ENCODE measurements at places on chromosomes 1 and 21.
A peak's percentile ranks its signal among the peaks of the same experiment; 100 is the strongest.

DNA sequence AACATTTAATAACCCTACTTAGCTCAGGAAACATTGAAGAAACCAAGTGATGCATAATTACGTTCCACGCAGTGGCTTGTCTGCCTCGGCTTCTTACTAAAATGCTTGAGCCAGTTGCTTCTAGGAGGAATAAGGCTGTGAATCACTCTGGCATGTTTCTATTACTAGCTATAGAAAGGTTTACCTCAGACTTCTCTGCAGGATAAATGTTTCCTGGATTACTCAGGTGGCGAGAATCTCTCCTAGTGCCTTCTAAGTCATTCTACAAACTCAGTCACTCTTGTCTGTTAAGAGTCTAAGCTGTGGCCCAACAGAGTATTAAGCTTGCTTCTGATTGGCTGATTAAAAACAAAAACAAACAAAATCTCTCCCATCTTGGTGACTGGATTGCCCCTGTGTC is 92.0 kb upstream of the RALGPS2 start:
- no peak for ATAC-seq

DNA sequence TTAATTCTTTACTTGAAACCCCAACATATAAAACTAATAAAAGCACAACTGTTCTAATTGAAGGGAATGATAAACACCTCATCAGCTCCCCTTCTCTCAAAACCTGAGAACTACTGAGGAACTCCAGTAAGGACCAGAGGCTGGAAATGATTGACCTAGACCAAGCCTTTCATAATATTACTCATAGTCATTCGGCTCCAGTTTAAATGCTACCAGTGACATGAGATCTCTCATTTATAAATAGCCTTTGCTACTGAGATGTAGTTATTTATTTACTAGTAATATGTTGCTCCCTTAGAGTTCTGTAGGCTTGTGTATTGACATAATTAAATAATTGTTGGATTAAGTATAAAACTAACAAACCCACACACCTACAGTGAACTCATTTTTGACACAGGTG is 209.8 kb upstream of the PRMT6 start:
- no peak for ATAC-seq

DNA sequence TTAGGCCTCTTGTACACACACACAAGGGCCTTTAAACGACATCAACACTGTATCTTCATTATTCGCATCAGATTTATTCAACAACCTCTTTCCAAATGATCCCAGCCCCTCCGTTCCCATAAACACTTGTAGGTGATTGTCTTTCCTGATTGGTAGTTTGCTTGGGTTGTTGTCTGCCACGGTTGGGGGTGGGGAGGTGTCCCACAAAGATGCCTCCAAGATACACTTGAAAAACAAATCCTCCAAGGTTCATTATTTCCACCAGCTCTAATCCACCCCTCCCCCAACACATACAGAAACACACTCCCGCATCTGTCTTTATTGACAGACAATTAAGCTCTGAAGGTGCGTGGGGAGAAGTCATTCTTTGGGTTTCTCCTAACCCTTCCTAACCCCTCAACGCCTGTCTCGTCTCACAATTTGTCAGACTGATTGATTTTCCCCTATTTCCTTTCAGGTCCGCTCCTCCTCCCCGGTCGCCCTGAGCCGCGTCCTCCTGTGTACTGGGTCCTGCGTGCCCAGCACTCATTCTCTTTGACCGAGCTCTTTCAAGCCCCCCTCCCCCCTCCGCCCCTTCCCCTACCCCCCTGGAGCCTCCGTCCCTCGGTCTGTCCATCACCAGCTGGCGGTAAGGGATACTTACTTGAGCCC is 1.4 kb downstream of the WDR26 start:
- ATAC-seq, result peak; percentile 15

DNA sequence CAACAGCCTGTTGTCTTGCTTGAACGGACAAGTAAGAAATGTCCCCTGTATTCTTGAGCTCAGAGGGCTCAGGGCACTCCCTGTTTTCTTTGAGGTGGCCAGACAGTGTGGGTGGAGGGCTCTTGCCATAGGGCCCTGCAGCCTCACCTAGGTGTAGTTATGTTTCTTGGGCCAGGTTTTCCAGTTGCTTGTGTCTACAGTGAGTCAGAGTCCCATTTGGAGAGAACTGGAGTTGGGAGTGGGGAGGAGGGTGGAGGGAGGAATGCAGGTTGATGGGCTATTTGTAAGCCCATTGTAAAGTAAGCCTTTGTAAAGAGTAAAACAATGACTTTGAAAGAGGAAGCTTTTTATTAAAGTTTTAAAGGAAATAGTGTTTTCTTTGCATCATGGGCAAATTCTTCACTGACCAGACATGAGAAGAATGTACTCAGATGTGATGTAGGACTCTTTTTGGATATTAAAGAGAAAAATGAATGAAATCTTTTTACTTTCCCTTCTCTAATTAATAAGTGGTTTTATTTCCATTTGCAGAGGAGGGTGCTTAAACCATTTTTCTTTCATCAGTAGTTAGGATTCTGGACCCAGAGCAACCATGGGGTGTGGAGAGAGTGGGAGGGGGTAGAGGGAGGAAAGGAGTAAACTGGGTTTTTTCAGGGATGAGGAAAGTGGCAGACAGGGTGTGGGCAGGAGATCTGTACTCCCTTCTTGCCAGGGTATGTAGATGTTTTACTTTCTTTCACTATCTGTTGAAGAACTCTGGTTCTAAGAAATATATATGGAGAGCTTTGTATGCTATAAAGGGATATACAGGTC is 45.1 kb upstream of the MACF1 start:
- no peak for ATAC-seq

DNA sequence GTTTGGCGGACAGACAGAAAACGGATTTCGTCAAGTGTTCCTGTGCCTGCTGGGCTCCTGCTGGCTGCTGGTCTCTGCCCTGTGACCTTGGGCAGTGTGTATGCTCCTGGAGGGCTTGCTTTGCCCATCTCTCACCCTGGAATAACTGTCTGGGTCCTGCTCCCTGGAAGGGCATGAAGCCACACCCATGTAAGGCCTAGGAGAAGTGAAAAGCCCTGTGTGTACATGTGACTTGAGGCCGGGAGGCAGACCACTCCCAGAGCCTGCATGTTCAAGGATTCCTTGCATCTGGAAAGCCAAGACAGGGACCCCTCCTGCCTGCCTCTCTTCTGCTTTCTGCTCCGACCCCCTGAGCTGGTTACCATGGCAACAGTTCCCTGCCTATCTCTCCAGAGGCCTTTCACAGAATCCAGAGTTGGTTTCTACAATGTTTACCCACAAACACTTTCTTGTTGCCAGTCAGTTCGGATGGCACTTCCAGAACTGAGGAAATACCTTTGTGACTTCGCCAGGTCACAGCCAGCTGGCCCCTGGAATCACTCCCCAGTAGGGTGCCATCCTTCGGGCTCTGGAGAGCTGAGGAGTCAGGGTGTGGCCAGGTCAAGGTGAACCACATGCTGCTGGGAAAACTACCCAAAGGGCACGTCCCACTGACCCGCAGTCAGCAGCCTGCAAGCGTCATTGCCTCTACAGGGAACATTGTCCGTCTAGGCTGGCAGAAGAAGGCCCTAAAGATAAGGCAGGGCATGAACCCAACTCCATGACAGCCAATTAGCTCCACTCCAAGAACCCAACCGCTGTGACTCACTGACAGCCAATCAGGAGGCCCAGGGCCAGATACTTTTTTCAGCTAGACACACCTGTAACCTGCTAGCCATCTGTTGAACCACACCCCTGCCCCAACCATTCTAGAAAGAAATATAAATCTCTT is 14.7 kb upstream of the GPR37L1 start:
- ATAC-seq, result no peak

DNA sequence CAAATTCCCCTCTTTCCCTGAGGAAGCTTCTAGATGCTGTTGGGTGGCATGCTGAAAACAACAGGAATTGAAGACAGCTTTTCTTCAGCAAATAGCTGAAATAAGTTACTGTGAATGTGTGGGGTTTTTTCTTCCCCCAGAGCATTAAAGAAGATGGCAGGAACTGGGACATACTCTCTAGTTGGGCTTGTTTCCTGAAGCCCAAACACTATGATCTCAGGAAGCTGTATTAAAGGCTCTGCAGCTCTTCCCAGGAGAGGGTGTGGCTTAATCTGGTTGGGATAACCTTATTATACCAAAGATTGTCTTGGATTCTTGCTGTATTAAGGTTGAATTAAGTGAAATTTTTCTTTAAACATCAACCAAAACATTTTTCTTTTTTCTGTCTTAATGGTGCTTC is 64.9 kb upstream of the LMO4 start:
- no peak for ATAC-seq

DNA sequence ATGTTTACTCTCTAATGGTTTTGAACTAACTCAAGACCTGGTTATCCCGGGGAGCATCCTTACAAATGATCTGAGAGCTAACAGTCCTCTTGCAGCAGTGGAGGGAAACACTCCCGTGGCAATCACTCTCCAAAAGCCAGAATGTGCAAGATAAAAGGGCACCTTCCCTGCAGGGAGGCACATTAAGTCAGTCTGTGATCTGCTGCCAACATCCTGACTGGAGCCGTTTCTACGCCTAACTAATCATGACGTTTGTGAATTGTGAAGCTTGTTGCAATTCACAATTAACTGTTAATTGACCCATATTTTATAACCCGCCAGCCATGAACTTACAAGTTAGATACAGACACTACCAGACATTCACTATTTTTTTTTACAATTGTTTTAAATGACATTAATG is 52.1 kb upstream of the LGALS8 start:
- no peak for ATAC-seq

- no peak for ATAC-seq
Measured at GRCh38 chr1:53577761-53578100, 118.5 kb downstream of the DMRTB1 start.

- no peak for ATAC-seq
Measured at GRCh38 chr1:29052941-29053340, 70.8 kb downstream of the TMEM200B start.

DNA sequence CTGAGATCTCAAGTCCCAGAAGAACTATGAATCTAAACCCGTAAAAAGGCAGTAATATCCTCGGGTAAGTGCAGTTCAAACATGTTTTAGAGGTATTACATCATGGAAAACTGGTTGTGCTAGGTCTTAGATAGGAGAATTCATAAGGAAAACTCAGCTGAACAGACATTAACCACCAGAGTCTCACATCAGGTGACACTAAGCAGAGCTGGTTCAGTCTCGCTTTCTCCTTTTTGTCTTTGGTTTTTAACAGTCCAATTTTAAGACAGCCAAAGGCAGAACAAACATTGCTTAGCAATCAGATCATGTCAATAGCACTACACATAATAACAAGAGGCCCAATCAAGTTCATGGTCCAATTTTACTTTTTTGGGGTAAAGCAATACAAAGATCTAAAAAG is 63.1 kb upstream of the MUTYH start:
- no peak for ATAC-seq

- ATAC-seq, result peak; percentile 23
Measured at GRCh38 chr1:231971397-231972110, 345.0 kb downstream of the DISC1 start.

DNA sequence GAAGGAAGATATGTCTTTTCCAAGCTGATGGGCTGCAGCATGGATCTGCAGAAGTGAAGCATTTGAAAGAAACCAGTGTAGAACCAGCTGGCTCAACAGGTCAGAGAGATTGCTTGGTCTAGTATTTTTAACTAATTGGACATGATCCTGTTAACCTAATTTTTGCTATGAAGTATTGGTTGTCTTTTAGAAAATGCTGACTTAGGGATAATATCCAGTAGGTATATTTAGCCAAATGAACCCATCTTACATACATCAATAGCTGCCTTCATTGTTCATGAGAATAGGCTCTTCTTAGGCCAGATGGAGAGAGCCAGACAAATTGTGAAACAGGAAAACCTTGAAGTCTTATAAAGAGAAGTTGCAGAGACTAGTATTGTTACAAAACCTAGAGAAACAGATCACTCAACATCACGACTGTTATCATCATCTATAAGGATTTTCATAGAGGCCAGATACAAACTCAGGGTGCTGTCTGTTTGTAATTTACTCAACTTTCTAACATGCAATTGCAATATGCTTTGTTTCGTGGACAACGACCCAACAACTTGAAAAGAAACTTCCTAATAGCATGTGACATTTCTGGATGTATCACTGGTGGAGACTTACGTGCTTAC is 148.2 kb downstream of the DISC1 start:
- no peak for ATAC-seq

GRCh38 chr1:147497826-147498225 is 43.5 kb upstream of the BCL9 start:
- ATAC-seq, result no peak

DNA sequence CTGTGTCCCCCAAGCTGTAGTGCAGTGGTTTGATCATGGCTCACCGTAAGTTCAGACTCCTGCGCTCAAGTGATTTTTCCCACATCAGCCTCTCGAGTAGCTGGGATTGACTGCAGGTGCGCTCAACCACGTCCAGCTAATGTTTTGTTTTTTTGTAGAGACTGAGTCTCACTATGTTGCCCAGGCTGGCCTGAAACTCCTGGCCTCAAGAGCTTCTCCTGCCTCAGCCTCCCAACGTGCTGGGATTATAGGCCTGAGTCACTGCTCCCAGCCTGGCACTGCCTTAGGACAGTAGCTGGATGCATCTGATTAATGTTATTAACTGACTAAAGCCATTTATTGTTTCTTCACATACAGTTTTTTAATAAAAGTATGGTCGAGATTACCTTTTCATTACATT is 40.2 kb downstream of the RNF11 start:
- no peak for ATAC-seq

DNA sequence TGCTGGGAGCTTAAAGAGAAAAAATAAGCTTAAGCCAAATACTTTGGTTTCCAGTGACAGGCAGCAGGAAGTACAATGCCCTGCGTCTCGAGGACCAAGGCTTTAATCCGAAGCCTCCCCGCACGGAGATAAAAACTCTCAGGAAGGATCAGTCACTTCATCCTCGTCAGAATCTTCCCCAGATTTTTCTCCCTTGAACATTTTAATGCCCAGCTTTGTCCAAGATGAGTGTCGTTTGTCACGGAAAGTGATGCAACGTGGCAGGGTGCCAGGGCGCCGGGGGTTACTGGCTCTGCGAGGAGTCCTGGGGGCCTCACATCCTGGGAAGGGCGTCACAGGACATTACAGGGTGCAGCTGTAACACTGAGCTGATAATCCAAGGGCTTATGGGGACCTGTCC is 25.2 kb upstream of the PCBP3 start:
- ATAC-seq, result no peak

GRCh38 chr1:202616355-202616915 is 93.8 kb downstream of the SYT2 start:
- no peak for ATAC-seq

DNA sequence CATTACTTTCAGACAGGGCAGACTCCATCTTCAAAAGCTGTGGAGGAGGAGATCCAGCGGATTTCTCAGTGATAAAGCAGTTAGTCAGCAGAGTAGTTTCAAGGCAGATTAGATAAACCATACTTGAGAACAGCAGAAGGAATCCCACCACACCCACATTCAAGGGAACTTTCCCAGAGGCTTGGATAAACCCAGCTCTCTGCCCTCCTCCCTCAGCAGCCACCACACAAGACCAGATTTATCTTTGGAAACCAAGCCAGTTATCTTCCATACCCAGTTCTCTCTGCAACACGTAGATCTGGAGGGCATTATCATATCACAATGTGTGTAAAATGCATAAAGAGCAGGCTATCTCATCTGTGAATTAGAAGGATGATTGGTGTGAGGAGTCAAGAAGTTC is 40.2 kb downstream of the GFI1 start:
- ATAC-seq, result no peak

- no peak for ATAC-seq
Measured at GRCh38 chr1:22111620-22112019, 31.3 kb downstream of the WNT4 start.

- peak; percentile 5 for ATAC-seq
Measured at GRCh38 chr1:165389609-165390008, 33.1 kb upstream of the LMX1A start.

- ATAC-seq, result peak; percentile 60
Measured at GRCh38 chr1:107141491-107142126, 770 bp downstream of the NTNG1 start.

Measured in activated T-helper 17 cell treated with anti-CD3 and anti-CD28 coated beads, Interleukin-2, amount 50 U/mL, for 72 hours (primary cell).